Activated CD8-positive, alpha-beta memory T cell treated with anti-CD3 and anti-CD28 coated beads for 1 hour (primary cell): ENCODE measurements at places on chromosomes 3 and 15.

DNA sequence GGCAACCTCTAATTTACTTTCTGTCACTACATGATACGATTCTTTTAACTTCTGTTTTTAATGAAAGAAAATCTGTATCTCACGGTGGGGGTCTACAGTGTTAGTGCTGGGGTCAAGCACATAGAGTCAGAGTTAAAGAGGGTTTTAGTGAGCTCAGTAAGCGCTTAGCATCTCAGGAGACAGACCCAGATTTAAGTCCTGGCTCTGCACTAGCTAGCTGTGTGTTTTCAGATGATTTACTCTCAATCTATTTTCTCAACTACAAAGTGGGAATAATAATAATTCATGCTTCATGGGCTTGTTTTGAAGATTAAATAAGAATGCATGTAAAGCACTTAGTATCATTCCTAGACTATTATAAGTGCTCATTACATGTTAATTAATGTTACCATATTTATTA, 63.4 kb upstream of the KBTBD8 start:
- DNase-seq: no peak

- DNase-seq: no peak
These were observed 25.9 kb downstream of the PLD1 start for GRCh38 chr3:171784387-171784786.

GRCh38 chr15:76345880-76346668, 9.5 kb downstream of the ISL2 start:
- no peak for DNase-seq

GRCh38 chr3:98432575-98432974, 30.4 kb upstream of the OR5K1 start:
- DNase-seq: no peak

DNA sequence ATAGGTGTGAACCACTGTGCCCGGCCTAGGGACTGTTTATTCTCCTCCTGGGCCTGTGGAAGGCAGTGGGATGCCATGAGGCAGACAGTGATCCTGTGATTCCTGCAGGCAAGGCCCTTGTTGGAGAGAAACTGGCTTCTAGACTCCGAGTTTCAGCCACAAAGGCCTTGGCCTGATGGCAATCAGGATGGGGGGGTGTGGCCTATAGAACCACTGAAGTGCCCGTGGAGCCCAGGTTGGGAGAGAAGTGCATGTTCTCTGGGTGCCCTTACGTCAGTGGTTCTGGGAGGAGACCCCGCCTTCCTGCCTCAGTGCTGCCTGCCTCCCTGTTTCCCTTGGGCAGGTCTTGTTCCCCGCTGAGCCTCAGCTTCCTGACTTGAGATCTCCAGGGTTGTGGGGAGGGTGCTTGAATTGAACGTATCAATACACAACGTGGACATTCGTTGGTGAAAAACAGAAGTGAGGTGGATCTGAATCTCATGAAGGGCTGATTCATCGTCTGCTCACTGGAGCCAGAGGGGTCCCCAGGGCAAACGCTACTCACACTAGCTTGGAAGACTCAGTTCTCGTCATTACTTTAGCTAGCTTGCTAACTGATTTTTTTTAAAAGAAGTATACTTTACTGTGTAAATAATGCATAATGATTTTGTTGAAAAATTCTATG, 31.8 kb downstream of the IRAK2 start:
- DNase-seq: no peak
